WTC11 (cell line): ENCODE measurements at places on chromosomes 7 and 10. TPM values are rescaled to one million over a fixed set of nuclear protein-coding genes. Genes with fewer than 3 reads are reported as not detected.

The OR2F1 gene
- total RNA-seq: not detected in 3 replicates

The OGDHL gene
- total RNA-seq: 35.1 to 42.0 TPM (median 36.5 TPM) in 3 replicates

The RBM33 gene
- total RNA-seq: 77.1 to 81.8 TPM (median 77.9 TPM) in 3 replicates

The GNGT1 gene
- 0.63 to 1.3 TPM (median 1.2 TPM) in 3 replicates for total RNA-seq

The SLC16A12 gene
- total RNA-seq: 8.0 to 10.9 TPM (median 8.3 TPM) in 3 replicates

The SPDYE9 gene
- not detected in 3 replicates for total RNA-seq

The AKAP9 gene
- total RNA-seq: 29.4 to 35.2 TPM (median 32.7 TPM) in 3 replicates

The KLF14 gene
- not detected in 3 replicates for total RNA-seq

The CTTNBP2 gene
- total RNA-seq: 19.1 to 22.1 TPM (median 20.5 TPM) in 3 replicates

The SUN3 gene
- total RNA-seq: not detected in 3 replicates
